Neural crest cell (in vitro differentiated cells): ENCODE measurements at places on chromosomes 2 and 18. TPM values are rescaled to one million over a fixed set of nuclear protein-coding genes. Genes with fewer than 3 reads are reported as not detected.
A peak's percentile ranks its signal among the peaks of the same experiment; 100 is the strongest.

- H3K27ac ChIP-seq = no peak overlapping the region
- no peak overlapping the region for H3K4me3 ChIP-seq
- no peaks in the 10 kb centered on the region for H3K36me3 ChIP-seq
- no peaks in the 10 kb centered on the region for H3K27me3 ChIP-seq
- DNase-seq = no peak
- no peaks in the 10 kb centered on the region for H3K4me1 ChIP-seq
Measured at GRCh38 chr18:33052886-33053285, 280.1 kb upstream of the KLHL14 start.

Gene TCF7L1
- total RNA-seq = 40.3 and 41.8 TPM in 2 replicates

DNA sequence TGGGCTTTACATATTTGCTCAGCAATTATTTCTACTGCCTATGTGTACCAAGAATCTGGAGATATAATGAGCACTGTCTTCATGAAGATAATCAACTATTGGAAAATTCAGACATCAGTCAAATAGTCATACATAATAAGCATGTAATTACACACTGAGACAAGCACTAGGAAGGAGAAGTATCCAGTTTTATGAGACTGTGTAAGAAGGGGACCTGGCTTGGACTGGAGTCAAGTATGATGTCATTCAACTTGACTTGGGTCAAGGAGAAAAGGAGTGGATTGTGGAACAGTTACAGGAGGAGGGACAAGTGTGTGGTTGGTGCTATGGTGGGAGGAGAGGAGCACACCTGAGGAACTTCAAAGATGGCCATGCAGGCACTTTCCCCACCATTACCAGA, 419.8 kb upstream of the TRIB2 start:
- H3K4me3 ChIP-seq = no peak overlapping the region
- DNase-seq = no peak
- H3K27ac ChIP-seq = no peak overlapping the region

DNA sequence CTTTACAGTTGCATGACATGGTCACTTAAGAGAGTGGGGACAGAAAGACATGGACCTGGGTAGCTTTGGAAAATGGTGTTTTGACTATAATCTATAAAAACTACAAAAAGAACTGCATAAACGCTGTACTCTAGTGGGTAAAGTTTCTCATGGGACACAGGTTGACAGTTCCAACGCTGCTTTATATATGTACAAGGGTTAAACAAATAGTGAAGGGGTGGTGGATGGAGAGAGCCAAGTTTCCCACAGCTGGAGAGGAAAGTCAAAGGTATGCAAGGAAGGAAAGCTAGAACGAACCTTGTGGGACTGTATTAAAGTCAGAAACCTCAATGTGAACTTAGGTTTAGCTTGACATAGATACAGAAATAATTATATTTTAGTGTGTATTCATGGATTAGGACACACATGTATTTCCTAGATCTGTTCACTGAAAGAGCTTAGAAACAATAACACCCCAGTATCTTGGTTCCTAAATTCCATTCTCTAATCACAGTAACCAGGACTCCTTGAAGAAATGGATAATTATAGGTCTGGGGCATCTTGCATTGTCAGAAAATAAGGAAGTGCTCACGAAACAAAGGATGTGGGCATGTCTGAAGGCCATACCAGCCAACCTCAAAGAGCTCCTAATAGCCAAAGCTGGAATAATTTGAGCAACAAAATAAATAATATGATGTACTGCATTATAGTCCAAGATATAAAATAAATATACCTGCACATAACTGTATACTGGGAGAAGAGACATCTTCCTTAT, 28.8 kb downstream of the TANC1 start:
- H3K27ac ChIP-seq = no peak overlapping the region
- DNase-seq = no peak
- no peaks in the 10 kb centered on the region for H3K36me3 ChIP-seq
- H3K27me3 ChIP-seq = no peaks in the 10 kb centered on the region
- peaks cover 8% of the 10 kb centered on the region for H3K4me1 ChIP-seq

Gene FKBP1B
- total RNA-seq = 22.0 and 22.1 TPM in 2 replicates

- DNase-seq = no peak
- peaks cover 7% of the 10 kb centered on the region for H3K4me1 ChIP-seq
- H3K27me3 ChIP-seq = no peaks in the 10 kb centered on the region
- no peak overlapping the region for H3K4me3 ChIP-seq
- H3K27ac ChIP-seq = no peak overlapping the region
Measured at GRCh38 chr2:41728788-41729338, 319.0 kb upstream of the PKDCC start.

DNA sequence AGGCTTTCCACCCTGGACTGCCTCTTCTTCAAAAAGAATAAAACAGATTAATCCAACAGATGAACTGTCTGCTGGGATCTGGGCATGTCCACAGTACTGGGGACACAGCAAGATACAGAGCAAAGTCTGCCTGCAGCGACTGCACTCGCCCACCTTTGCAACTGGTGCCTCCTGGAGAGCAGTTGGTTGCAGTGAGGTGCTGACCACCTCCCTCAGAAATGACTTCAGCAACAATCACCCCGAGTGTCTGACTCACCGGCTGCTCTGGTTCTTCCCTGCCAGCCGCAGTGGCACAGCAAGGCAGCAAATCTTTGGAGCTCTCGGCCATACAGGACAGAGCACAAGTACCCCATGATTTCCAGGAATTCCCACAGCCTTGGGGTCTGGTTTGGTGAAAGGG, 179.7 kb downstream of the ANAPC1 start:
- peaks cover 49% of the 10 kb centered on the region for H3K4me1 ChIP-seq
- no peak overlapping the region for H3K4me3 ChIP-seq
- no peak for DNase-seq
- H3K27me3 ChIP-seq = no peaks in the 10 kb centered on the region
- no peak overlapping the region for H3K27ac ChIP-seq

Gene ITGA4
- 74.4 and 75.6 TPM in 2 replicates for total RNA-seq

DNA sequence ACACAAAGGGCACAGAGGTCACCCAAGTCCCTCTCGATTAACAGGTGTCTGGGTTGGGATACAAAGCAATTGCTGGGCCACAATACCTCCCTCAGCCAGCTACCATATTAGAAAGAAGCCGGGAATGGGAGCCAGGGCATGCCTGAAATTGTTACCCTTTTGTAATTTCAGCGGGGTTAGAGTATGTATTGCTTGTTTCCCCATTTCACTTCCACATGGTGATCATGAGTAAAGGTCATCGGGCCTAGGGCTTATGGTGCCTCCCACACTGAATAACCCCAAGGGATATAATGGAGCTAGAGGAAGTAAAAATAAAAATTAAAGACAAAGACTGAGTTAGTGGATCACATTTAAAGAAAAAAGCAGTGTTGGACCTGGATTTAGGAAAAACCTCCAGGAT, 437.2 kb upstream of the KLHL29 start:
- no peaks in the 10 kb centered on the region for H3K36me3 ChIP-seq
- H3K4me3 ChIP-seq = no peak overlapping the region
- H3K27me3 ChIP-seq = no peaks in the 10 kb centered on the region
- no peak for DNase-seq
- peaks cover 4% of the 10 kb centered on the region for H3K4me1 ChIP-seq
- no peak overlapping the region for H3K27ac ChIP-seq

Gene NTSR2
- total RNA-seq = not detected in 2 replicates

DNA sequence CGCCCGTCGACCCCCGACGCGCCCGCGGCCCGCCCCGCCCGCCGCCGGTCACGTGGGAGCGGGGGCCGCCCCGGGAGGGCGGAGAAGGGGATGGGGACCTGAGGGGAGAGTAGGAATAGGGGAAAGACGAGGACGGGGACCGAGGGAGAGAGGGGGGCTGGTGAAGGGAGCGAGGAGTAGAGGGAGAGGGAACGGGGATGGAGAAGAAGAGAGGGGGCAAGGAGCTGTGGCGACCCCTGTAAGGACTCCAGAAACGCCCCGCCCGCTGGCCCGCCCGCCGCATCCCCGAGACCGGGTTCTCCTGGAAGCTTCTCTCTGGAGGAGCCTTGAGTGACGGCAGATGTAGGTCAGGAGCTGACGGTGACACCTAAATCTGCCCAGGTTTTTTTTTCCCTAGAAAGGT, 615 bp downstream of the ADNP2 start:
- no peaks in the 10 kb centered on the region for H3K27me3 ChIP-seq
- H3K27ac ChIP-seq = peak overlapping the region; percentile 77
- DNase-seq = peak; percentile 36
- peak overlapping the region; percentile 92 for H3K4me3 ChIP-seq
- peaks cover 32% of the 10 kb centered on the region for H3K4me1 ChIP-seq

GRCh38 chr2:120587279-120587996, 148.2 kb upstream of the GLI2 start:
- peak; percentile 35 for DNase-seq
- H3K27me3 ChIP-seq = peaks cover 64% of the 10 kb centered on the region
- H3K27ac ChIP-seq = no peak overlapping the region
- H3K36me3 ChIP-seq = no peaks in the 10 kb centered on the region
- H3K4me1 ChIP-seq = peaks cover 25% of the 10 kb centered on the region
